D341Med (cell line): ENCODE measurements at places on chromosomes 12 and 14.
A peak's percentile ranks its signal among the peaks of the same experiment; 100 is the strongest.

DNA sequence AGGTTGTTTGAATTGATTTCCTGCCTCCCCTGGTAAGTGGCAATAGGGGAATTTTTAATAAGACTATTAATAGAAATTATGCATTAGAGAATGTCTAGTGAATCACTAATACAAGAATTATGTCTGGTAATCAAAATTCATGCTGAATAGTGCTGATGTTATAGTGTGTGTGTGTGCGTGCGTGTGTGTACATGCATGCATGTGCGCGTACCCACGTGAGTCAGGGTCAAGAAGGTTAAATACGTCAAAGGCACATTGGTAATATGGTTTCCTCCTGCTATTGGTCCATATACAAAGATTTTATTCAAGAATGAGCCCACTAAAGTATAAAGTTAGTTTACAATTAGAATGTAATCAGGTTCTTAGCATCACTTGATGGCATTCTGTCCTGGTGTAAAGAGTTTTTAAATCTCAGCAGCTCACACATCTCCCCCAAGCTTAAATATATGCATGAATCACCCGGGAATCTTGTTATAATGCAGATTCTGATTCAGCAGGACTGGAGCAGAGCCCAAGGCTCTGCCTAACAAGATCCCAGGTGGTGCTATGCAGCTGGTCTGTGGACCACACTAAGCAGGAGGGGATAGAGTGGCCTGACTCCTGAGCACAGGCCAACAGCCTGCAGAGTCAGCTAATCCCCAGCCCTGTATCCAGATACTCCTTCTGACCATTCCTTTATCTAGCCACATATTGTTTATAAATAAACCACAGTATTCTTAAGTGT, 43.9 kb downstream of the TTC9 start:
- DNase-seq = no peak

- no peak for DNase-seq
These were observed 48.5 kb downstream of the NTF3 start for GRCh38 chr12:5480218-5480937.

GRCh38 chr12:69884386-69884785, 59.4 kb downstream of the MYRFL start:
- DNase-seq = no peak

DNA sequence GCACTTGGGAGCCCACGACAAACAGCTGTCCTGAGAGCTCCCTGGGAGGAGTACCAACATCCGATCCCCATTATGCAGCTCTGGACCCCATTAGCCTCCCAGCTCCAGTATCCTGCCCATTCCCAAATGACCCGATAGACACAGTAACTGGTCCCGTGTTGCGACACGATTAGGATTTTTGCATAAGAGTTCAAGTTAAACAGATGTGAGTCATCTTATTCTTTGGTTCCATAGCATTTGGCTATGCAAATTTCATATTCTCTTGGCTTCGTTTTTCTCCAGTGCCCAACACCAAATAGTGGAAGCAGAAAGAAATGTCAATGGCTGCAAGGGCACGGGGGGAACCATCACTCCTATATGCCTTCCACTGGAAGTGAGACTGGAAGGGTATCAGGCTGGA, 43.0 kb upstream of the LRRC10 start:
- DNase-seq = no peak

- no peak for DNase-seq
These were observed 38.2 kb upstream of the SNX6 start for GRCh38 chr14:34668111-34668510.

GRCh38 chr12:92121826-92122225, 23.8 kb downstream of the BTG1 start:
- no peak for DNase-seq

GRCh38 chr12:6735448-6736191, 11.8 kb downstream of the COPS7A start:
- DNase-seq = peak; percentile 73

GRCh38 chr12:8078398-8078797, 3.7 kb upstream of the NECAP1 start:
- DNase-seq = peak; percentile 60

DNA sequence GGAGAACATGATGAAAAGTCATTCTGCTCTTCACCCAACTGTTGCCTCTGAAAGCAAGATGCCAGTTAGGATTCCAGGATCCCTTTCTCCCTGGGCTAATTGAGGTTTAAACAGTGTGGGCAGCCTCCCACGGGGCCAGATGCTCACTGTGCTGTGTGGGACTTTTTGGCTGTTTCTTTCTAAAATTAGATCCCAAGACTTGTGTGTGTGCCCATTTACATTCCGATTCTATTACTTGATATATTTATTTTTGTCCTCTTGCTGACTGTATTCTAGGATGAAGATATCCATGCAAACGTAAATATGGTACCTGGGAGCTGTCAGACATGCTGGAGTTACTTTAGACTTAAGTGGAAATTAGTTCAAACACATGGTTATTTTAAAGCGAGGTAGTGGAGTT, 6.2 kb downstream of the IFT43 start:
- no peak for DNase-seq

- DNase-seq = no peak
These were observed 63.8 kb downstream of the FIGNL2 start for GRCh38 chr12:51784688-51785087.

- no peak for DNase-seq
These were observed 33.6 kb downstream of the ADGRD1 start for GRCh38 chr12:130987151-130987931.

GRCh38 chr12:15634010-15634683, 155.0 kb downstream of the EPS8 start:
- no peak for DNase-seq

DNA sequence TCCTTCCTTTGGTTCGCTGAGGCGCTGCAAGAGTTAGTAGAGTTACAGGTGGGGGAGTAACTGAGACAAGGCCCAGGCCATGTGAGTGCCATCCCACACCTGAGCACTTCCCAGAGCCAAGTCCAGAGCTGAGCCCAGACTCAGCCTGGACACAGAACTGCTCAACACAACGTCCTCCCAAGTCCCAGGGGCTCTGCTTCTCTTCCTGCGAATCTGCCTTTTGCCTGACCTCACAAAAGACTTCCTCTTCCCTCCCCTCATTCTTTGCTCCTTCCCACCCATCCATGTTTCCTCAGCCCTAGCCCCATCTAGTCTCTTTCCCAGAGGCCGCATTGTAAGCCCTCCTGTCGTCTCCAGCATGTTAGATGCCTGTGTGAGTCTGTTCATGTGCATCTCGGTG, 16.6 kb upstream of the MCRS1 start:
- DNase-seq = no peak

DNA sequence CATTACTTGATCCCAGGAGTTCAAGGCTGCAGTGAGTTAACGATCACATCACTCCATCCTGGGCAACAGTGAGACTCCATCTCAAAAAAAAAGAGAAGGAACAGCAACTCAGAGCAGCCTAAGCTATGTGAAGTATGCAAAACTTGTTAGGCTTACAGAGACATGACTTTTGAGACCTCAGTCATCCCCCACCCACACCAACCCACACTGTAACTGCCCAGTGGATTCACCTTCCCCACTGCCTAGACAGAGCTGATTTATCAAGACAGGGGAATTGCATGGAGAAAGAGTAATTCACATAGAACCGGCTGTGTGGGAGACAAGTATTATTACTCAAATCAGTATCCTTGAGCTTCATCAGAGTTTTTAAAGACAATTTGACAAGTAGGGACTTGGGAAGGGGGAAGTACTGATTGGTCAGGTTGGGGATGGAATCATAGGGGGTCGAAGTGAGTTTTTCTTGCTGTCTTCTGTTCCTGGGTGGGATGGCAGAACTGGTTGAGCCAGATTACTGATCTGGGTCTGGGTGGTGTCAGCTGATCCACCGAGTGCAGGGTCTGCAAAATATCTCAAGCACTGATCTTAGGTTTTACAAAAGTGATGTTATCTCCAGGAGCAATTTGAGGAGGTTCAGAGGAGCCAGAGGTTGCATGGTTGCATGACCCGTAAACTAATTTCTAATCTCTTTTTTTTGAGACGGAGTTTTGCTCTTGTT, 6.2 kb upstream of the WDR89 start:
- no peak for DNase-seq

GRCh38 chr12:90327793-90328743, 619.4 kb upstream of the ATP2B1 start:
- DNase-seq = no peak

DNA sequence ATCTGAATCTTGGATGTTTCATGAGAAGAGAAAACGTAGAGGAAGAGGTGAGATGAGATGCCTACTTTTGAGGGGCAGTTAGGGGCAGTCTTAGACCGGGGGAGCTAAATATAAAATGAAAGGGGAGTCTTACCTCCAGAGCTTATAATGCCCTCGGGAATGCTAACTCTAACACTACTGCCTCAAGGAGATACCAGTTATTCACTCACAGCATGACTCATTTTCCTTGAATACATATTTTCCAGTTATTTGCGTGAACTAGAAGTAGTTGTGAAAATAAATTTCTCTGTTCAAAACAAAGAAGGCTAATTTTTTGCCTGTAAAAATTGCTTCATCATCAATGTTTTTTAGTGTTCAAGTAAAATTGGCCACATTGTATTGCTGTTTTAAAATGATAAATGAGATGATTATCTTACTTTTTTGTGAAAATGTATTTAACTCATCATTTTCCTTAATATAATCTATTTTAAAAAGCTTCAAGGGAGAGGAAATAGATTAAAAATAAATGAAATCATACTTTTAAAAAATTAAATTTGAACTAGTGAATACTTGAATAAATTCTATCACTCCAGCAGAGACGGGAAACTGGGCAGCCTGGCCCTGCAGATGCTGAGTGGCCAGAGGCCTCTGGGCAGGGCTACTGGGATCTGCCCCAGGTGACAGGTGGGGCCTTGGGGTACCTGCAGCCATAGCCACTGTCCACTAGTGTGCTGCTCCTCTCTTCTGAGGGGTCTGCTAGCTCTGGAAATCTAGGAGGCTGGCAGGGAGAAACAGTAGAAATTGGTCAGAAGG, 339.3 kb downstream of the EGLN3 start:
- DNase-seq = no peak

DNA sequence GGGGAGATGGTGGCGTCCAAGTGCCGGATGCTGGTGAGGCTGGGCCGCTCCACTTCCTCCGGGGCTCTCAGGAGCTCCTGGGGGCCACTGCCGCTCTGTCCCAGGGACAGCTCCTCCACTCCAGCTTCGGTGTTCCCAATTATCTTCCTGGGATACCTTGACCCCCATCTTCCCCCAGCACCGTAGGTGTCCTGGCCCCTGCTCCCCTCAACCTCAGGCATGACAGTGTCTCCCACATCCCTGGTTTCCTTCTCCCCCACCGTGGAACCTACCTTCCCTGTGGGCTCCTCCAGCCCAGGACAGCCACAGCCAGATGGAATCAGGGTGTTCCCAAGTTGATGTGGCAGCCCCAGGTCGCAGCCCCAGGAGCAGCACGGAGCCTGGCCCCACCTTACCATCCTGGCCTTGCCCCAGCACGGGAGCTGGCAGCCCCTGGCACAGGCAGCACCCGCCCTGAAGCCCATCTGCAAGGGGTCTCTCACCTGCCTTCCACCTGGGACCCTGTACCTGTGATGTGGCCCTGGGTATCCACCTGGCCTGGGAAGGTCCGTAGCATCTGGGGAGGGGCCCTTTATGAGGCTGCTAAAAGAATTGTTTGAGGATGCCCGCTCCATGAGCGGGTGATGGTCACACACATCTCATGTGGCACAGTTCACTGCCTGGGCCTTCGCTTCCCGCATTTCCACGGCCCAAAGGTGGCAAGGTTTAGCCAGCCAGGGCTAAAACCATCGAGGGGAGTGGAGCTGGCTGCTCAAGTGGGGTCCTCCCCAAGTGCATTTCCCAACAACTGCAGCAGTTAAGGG, 4.1 kb downstream of the TMEM121 start:
- no peak for DNase-seq
